Astrocyte of the spinal cord (primary cell): ENCODE measurements at places on chromosomes 3 and 15.

DNA sequence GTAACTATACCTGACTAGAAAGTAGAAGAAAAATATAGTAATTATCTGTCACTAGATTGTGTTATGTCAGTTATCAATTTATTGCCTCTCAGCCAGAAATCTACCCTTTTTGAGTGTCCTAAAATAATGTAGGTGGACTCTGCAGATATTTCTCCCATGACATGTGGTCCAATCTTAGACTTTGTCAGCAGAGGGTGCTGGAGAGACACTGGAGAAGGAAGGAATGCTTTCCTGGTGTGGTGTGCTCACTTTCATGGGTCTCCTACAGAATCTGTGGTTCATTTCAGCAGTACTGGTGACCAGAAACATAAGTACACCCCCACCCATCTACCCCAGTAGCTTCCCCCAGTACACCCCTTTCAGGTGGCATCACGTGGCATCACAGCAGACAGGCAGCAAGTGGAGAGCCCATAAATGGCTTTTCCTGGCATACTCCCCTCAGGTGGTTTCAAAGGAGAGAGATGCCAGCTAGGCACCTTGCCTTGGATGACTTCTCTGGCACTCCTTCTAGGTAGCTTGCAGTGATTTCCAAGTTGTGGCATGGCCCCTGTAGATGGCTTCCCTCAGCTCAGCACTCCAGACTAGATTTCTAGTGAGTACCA is 114.7 kb downstream of the GADL1 start:
- no peak for DNase-seq

- no peak for DNase-seq
These were observed 56.4 kb downstream of the SPTSSB start for GRCh38 chr3:161314836-161315395.

DNA sequence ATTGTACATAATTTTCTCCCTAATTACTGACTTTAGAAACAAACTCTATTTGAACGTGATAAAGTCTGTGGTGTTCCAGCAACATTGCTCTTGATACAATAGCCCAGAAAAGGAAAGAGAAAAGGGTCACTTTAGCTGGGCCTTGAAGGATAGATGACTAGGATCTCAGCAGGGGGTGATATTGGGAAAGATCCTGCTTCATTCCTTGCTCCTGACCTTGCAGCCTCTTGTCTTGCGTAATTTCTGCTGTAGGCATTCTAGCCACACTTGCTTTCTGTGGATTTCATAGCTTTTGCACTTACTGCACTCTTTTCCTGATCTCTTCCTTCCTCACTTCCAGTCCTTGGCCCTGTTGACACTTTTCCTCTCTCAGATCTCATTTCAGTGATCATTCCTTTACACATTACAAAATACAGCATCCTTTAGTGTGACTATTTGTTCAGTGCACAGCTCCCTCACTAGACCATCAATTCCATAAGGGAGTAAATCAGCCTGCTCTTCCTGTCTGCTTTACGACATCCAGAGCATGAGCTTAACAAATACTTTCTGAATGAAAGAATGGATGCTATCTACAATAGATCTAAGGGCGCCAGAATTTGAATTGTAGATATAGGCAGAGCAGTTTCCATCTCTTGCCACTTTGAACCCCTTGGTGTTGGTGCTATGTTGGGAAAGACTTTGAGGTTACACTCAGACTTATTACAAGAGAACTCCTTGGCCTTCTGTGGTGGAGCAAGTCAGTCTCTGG is 559.6 kb upstream of the MDFIC2 start:
- DNase-seq: peak; percentile 70

DNA sequence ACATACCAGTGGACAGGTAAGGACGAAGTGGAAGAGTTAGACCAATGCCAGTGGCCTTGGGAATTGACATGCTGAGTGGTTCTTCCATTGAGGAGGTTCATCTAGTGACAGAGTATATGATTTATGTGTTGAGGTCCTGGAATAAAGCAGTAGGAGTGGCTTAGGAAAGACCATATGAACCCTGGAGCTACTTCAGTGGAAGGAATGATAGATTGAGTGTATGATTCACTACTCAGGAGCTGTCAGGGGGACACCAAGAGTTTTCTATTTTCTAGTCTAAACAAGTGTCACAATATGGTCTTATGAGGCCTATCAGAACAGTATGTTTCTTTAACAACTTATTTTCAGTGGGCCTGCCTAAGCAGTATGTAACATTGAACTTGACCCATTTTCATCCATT is 63.9 kb downstream of the NME9 start:
- no peak for DNase-seq

DNA sequence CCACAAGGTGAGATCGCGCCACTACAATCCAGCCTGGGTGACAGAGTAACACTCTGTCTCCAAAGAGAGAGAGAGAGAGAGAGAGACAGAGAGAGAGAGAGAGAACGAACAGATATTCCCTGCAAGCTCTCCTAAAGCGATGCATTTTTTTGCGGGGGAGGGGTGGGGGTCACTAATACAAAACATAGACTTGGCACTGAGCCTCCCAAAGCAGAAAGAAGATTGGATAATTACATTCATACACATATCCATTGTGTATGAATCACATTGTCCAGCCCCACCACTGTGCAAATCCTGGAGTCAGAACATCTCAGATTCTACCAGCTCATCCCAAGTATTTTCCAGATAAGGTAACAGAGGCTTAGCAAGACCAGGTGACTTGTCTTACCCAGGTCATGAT is 459.9 kb downstream of the MAGI1 start:
- DNase-seq: no peak

GRCh38 chr3:17313746-17314145 is 428.7 kb downstream of the TBC1D5 start:
- no peak for DNase-seq

- no peak for DNase-seq
These were observed 103.7 kb downstream of the FRMD4B start for GRCh38 chr3:69282181-69282580.

- no peak for DNase-seq
These were observed 29.3 kb downstream of the FBN1 start for GRCh38 chr15:48616216-48616615.

DNA sequence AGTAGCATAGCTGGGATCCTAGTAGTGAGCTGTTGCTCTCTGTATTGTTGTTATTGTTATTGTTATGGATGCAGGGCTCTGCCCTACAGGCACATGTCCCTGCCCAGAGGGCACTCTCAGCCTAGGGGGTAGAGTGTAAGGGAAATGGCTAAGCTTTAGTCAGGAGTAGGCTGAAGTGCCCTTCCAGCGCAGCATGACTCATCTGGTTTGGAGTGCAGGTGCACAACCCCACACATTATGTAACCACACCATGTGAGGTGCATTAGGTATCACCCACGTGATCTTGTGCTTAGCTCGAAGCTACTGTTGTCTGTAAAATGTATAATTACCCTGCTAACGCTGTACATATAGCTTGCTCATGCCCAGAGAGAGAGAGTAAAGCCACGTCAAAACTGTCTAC is 48.3 kb upstream of the TIPARP start:
- DNase-seq: no peak

DNA sequence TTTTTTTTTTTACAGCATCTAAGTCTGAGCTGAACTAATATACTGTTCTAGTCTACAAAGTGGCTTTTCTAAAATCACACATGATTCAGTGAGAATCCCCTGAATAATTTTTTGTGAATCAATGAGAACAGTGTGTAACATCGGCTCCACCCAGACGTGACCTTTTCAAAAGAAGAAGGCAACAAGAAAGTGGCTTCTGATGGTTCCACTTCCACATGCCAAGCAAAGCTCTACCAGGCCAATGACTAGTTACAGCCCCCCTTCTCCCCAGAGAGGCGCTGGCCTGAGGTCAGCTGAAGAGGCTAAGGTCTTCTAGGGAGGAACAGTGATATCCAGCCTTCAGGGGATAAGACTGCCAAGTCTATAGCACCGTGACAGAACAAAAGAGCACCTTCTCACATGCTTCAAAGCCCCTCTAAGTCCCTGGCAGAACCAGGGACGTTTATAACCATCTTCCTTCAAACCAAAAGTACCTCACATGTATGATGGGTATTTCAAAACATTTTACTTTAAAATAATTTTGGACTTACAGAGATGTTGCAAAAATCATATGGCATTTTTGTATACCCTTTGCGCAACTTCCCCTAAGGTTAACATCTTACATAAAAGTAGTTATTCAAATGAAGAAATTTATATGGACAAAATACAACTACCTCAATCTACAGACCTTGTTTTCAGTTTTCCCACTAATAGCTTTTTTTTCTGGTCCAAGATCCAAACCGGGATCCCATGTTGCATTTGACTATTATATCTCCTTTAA is 177.9 kb downstream of the OSBPL10 start:
- DNase-seq: no peak

GRCh38 chr3:127438371-127438770 is 150.5 kb upstream of the PRR20G start:
- DNase-seq: no peak

GRCh38 chr3:66948041-66948440 is 50.1 kb upstream of the KBTBD8 start:
- no peak for DNase-seq

DNA sequence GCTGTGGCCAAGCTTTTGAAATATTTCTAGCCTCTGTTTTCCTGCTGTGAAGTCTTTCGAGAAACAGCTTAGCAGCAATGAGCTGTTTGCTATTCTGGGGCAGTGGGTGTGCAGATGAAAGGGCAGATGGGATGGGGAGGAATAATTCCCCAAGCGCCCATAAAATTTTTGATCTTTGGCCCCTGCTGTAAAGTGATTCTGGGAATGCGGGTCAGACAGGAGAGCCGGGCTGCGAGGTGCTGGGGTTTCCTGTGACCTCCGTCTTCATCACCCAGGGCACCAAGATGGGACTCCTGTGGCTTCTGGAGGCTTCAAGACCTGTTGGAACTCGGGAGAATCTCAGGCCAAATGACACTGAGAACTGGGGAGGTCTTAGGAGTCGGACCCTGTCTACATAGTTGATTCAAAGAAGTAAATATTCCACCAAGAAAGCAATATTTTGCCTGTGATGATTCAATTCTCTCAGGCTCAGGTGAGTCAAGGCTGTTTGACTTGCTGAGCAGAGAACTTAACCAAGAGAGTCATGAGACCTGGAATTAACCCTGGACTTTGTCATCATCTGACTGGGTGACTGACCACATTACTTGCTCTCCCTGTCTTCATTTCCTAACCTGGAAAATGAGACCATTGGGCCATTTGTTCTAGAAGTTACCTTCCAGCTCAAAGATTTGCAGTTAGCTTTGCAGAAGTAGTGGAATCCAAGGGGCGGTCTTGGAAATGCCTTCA is 86.4 kb downstream of the POLR2M start:
- no peak for DNase-seq
